ENCODE measurements at places on chromosomes 7 and 10.

DNA sequence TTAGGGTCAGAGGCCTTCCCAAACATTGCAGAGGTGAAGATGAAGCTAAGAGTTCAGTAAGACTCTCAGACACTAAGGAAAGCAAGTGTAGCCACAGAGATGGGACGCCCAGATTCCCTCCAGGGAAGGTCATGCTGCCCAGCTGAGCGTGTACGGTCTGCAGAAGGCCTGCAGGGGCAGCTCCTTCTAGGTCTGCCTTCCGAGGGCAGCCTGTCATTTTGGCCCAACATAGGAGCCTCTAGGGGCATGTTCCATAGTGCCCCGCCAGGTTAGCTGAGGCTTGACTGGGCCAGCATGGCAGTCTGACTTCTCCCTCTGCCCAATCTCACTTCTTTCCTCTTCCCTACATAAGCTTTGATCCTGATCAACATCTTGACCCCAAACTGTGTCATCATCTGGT lies 130.7 kb downstream of the PIP4K2A start:
- DNase-seq, result no peak

- DNase-seq, result no peak
These were observed 99.6 kb downstream of the STRA8 start for GRCh38 chr7:135333200-135333599.

DNA sequence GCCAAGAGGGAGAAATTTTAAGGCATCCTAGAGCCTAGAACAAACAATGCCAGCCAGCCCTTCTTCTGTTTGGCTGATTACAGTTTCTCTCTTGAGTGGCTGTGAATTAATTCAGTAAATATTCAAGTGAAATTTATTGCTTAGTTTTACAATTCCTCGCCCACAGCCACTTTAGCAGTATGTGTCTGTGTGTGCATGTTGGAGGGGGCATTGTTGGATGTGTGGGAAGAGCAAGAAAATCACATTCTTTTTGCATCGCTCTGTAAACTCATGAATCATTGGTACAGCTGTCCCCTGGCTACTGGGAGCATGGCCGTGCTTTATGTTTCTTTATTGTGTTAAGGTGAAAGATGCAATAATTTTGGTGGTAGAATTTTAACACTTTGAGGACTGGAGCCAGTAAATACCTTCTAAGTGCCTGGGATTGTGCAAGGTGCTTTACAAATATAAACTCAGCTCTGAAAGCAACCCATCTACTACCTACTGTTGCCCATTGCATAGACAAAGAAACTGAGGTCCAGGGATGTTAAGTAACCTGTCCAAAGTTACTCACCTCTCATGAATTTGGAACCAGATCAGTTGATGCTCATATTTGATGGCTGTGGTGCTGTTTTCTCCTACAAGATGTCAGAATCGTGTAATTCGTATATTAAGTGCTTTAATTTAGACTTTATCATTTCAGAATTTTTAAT lies 89.9 kb upstream of the BTBD16 start:
- DNase-seq, result no peak

DNA sequence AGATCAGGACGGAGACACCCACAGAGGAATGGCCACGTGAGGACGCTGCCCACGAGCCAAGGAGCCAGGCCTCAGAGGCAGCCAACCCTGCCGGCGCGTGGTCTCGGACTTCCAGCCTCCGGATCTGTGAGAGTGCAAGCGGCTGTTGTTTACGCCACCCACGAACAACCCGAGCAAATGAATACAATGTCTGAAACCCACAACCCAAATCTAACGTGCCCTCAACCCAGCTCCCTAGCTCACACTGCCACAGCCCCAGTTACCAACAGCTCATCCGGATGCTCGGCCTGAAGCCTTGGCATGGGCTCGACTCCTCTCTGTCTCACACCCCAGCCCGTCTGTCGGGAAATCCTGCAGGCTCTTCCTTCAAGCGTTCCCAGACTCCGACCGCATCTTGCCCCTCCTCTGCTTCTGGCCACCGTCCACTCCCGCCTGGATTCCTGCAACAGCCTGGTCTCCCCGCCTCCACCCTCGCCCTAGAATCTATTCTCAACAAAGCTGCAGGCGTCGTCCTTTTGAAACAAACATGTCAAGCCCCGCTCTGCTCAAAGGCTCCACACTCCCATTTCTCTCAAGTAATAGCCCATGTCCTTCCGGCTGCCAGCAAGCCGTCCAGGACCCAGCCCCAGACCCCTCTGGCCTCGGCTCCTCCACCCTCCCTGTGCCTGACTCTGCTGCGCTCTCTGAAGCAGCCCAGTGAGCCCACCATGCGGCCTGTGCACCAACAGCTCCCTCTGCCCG lies 35.3 kb downstream of the STK32C start:
- DNase-seq, result no peak

GRCh38 chr10:77075926-77076325 lies 561.7 kb downstream of the KCNMA1 start:
- no peak for DNase-seq

Measured in cerebellar nuclear complex (tissue), 1 donor.